ENCODE measurements at places on chromosomes 3 and 15.

DNA sequence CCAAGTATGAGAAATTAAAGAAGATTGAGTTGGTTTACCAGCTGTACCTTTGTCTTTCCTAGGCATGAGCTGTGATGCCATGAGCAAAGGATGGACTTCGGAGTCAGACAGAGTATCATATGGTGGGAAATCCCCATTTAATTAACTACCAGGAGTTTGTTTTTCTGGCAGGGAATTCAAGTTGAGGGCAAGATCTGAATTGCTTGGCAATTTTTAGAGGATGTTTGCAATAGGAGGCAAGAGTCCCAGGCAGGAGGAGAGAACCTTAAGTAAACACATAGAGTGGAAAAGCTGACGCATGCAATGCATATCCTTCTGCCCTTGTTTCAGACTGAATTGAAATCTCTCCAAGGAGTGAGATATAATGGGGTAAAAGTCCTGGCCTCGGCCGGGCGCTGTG, 569.7 kb upstream of the MDFIC2 start:
- no peak for DNase-seq

- DNase-seq = no peak
Observed at GRCh38 chr15:96087180-96087884, 243.2 kb upstream of the NR2F2 start.

DNA sequence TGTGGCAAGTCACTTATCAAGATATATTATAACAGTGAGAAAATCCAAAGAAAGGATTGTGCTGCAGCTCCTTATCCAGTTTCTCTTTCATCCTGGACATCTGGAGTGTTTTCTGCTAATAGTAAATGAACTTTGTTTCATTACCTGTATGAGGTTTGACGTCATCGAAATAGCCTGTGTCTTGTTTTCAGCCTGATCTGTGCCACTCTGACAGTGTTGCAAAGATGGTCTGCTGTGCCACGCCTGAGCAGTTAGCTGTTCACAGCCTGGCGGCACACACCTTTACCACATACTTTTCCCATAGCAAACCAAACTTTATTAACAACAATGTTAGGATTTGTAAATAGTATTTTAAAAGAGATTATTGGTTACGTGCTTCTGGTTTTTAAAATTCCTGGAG, 34.0 kb downstream of the YEATS2 start:
- DNase-seq = no peak

GRCh38 chr3:179681492-179682263, 28.8 kb downstream of the USP13 start:
- peak; percentile 11 for DNase-seq

DNA sequence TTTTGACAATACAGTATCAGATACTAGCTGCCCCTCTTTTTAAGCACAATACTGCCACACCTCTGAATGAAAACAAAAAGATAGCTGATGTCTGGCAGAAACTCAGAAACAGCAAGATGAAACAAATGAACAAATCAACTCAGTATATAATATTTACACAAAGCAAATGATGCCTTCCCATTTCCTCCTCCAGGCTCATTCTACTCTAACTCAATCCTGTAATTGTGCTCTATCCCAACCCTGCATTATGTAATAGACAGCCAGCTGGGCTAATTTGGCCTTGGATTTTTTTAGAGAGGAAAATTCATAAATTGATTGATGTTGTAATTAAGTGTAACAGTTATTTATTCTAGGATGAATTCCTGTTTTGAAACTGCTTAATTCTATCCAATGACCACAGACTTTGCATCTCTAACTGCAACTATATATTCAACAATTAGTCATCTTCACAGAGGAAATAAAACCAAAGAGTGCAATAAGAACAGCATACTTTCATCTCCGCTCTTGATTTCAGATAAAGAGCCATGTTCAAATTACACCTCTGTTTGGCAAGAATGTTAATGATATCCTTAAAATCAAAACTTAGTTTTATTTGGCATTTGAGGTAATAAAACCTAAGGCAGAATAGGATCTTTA, 6.1 kb downstream of the ATG3 start:
- DNase-seq = peak; percentile 35

GRCh38 chr3:178491751-178492150, 44.5 kb upstream of the KCNMB2 start:
- DNase-seq = no peak

GRCh38 chr15:51299187-51300015, 39.0 kb downstream of the CYP19A1 start:
- DNase-seq = no peak

DNA sequence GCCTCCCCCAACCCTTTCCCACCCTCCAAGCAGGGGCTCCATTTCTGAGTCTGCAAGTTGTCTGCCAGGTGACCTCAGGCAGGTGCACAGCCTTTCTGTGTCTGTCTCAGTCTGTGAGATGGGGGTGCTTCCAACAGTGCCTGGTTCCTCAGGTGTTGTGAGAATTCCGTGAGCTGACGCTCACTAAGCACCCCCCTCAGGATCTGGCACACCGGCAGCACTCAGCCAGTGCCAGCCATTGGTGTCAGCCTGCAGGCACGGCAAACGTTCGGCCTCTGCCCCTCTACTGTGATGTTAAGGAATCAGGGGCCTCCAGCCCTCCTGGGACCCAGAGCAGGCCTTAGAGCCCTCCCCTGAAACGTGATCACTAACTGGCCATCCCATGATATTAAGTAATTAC, 2.4 kb downstream of the KLF15 start:
- DNase-seq = no peak

DNA sequence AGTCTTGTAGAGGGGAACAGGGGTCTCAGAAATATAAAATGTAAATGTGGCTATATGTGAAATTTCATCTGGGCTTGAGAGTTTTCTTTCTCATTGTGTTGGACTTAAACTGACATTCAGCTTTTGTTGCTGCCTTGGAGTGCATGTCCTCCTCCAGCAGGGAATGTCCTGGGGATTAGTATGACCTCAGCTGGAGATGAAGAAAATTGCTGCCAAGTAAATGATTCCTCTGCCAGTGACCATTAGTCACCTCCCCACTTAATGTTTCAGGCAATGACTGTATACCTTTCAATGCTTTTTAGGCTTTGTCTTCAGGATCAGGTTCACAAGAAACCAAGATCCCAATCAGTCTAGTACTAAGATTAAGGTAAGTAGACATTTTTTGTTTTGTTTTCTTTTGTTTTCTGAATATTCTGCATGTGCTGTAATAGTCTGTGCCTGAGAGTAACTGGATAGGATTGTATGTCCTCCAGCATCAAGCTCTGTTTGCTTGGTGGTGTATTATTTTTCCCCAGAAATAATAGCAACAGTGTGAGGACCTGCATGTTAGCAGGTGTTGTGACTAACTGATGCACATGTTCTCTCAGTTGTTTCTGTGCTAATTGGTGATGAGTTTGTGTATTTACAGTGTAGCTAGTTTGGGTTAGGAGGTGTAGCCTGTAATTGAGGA, 18.1 kb upstream of the SLC22A13 start:
- peak; percentile 9 for DNase-seq

DNA sequence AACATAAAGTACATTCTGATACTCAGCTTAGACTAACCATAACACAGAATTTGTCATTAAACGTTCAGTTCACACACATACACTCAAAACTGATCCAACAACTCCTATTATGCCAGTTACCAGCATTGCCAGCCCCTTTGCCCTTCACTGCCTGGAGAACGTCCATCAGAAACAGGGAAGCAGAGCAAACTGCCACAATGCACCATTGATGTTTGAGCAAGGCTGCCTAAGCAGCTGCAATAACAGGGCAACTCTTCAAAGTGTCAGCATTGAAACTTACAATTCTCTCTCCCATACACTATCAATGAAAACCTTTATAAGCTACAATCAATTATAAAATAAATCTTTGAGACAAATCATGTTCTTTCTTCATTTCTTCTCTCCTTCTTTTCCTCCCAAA, 85.1 kb downstream of the ZBTB20 start:
- DNase-seq = no peak

Data from suppressor macrophage (primary cell).